ENCODE measurements at places on chromosomes 5 and 9.

DNA sequence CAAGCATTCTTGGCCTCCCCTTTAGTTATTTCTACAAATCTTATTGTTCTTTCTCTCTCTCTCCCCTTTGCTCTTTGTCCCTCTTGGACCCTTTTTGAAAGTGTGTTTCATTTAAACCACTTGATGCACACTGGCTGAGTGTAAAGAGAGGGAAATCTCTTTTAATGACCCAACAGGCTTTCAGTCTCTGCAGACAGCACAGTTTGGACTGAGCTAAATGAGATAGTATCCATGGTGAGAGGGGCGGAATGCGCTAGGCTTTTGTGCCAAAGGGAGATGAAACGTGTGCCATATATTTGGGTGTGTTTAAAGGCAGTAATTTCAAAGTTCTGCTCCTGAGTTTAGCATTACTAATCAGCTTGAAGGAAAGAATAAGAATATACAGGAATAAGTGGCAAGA is 184.9 kb downstream of the PCSK1 start:
- no peak for DNase-seq

- DNase-seq, result no peak
Observed at GRCh38 chr5:36724467-36725332, 118.3 kb downstream of the SLC1A3 start.

DNA sequence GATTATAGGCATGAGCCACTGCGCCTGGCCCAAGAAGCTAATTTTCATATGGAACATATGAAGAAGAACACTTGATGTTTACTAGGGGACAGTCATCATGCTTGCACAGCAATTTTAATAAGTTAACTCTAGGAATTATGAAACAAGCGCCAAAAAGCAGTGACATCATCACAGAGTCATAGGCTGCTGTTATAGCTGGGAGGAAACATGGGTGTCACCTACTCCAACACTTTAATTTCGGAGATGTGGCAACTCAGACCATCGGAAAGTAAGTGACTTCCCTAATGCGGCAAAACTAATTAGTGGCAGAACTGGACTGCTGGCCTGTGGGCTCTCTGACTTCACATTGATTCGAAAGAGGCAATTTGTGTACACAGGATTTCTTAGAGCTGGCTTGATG is 38.1 kb upstream of the EQTN start:
- no peak for DNase-seq

DNA sequence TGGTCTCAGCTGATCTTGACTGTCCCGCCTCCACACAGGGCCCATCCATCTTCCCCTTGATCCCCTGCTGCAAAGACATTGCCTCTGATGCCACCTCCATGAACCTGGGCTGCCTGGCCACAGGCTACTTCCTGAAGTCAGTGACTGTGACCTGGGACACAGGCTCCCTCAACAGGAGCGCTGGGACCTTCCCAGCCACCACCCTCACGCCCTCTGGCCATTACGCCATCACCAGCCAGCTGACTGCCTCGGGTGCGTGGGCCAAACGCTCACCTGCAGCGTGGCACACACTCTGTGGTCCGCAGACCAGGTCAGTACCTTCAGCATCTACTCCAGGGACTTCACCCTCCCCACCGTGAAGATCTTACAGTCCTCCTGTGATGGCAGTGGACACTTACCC is 71.9 kb downstream of the INSL6 start:
- no peak for DNase-seq

GRCh38 chr9:19231904-19232822 is 1.7 kb downstream of the DENND4C start:
- no peak for DNase-seq

- DNase-seq, result no peak
Observed at GRCh38 chr5:156693113-156693512, 157.0 kb upstream of the PPP1R2B start.

DNA sequence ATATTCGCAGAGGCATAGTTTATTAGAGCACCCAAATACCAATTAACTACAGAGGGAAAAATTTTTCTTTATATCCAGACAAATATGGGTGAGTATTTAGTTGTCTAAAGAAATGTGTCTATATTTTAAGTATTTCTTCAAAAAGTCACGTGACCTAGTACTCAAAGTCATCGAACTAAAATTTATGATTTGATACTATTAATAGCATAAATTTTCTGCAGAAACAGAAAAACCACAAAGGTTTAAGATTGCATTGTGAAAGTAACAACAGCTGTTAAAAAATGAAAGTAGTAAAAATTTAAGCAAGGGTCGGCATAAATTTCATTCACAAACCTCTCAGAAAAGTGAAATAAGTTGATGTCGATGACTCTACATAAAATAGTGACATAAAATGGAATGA is 323.9 kb upstream of the RORB start:
- DNase-seq, result no peak

DNA sequence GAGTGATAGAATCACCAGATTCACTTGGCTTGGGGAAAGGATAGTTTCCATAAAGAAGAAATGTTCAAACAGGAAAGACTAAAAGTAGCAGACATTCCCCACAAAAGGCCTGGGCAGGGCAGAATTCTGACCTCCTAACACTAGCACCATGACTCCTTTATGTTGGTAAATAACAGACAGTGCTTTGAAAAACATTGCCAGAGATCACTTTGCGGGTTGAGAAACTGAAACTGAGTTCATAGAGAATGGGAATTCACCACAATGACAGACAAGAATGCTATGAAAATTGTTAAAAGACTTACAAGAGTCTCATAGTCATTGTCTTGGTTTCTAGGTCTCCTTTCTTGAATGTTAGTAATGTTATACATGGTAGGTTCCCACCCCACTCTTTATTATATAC is 172.5 kb upstream of the GLRA1 start:
- no peak for DNase-seq

DNA sequence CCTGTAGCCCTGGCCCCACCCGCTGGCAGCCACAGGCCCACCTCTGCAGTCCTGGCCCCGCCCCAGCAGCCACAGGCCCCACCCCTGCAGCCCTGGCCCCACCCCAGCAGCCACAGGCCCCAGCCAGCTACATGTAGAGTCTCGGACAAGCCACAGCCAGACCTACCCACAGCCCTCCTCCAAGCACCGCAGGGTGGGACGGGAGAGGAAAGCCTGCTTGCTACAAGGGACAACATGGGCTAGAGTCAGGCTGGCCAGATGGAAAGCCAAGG is 49.5 kb upstream of the SARDH start:
- DNase-seq, result peak; percentile 81

GRCh38 chr5:1791176-1791575 is 8.5 kb downstream of the MRPL36 start:
- no peak for DNase-seq

DNA sequence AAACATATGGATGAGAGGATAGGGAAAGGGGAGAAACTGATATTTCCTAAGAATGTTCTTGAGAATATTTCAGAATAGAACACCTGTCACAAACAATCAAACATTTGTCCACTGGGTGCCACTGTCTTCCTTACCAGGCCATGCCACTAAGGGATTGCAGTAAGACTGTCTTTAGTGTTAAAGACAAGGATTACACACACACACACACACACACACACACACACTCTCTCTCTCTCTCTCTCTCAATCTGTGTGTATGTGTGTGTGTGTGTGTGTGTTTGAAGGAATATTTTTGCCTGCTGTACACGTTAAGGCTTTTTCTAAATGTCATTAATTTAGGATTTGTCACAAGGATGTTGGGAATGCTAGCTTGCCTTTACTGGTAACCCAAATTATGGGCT is 54.4 kb downstream of the CCDC192 start:
- DNase-seq, result no peak

- no peak for DNase-seq
Observed at GRCh38 chr9:3993773-3994172, 306.1 kb downstream of the GLIS3 start.

- DNase-seq, result no peak
Observed at GRCh38 chr9:112007575-112008240, 111.1 kb downstream of the UGCG start.

DNA sequence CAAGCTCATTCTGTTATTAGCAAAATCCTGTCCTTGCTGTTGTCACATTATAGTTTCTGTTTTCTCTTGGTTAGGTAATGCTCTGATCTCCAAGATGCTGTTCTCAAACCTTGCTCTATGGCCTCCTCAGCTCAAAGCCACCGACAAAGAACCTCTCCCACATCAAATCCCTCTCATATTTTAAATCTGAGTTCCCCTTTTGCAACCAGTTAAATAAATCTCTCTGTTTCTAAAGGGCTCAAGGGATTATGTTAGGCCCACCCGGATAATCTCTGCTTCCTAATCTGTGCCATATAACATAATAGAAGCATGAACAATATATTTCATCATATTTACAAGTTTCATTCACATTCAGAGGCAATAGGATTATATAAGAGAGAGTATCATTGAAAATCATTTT is 286.0 kb downstream of the CYLC2 start:
- DNase-seq, result no peak

DNA sequence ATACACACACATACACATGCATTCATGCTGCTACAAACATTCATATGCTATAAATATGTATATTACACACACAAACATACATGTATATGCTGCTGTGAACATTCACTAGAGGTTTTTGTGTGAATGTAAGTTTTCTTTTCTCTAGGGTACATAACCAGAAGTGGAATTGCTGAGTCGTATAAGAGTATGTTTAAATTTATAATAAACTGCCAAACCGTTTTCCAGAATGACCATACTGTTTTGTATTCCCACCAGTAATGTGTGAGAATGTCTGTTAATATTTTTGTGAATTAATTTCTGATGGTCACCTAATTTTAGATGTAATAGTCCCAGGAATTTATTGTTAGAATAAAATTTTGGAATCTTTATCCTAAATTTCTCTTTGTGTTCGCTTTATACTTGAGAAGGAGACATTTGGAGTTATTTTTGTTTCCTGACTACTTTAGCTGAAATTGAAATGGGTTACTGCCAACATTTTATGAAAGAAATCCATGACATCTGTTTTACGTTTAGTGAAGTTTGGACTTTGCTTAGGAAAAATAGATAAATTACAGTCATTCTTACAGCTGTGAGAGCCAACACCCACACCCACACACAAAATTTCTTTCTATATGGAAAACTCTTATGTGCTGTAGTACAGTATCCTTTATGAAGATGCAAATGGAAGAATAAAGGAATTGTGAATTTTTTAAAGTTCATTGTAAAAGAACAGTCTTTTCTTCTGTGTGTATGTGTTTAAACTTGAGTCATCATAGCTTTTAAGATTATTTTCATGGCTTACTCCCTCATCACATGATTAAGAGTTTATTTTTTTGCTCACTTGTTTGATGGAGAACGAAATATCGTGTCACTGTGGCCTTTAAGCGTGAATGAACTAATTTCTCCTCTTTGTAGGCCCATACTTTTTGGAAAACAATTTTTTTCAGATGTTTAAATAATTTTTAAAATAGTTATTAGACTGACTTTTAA is 24.3 kb downstream of the CENPP start:
- no peak for DNase-seq

- DNase-seq, result no peak
Observed at GRCh38 chr9:112421771-112422222, 41.9 kb downstream of the HSDL2 start.

DNA sequence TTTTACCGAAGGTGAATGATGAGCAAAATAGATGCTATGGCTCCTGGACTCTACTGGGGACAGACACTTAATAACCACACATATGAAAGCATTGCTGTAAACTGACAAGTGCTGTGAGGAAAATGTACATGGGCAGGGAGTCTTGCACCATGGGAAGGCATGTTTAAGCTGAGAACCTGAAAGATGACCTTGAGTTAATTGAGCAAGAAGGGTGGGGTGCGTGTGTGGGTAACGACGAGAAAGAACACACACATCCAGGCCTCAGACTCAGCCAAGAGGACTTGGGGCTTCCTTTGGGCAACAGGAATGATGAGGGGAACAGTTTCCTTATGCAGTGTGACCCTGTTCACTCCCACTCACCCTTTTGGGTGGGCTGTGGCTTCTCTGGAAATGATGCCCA is 73.1 kb downstream of the HSPA4 start:
- no peak for DNase-seq

- DNase-seq, result no peak
Observed at GRCh38 chr5:156913355-156913718, 49.7 kb downstream of the TIMD4 start.

- DNase-seq, result no peak
Observed at GRCh38 chr9:124267271-124267807, 9.6 kb downstream of the NEK6 start.

DNA sequence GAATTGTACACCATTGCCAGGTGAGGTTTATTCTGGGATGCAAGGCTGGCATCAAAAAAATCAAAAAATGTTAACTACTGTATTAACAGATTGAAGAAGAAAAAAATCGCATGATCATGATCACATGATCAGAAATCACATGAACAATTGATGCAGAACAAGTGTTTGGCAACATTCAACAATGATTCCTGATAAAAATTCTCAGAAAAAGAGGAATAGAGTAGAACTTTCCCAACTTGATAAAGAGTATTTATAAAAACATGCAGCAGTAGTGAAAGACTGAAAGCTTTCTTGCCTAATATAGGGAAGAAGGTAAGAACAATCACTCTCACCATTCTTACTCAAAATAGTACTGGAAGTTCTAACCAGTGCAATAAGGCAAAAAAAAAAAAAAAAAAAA is 16.4 kb downstream of the SLCO4C1 start:
- no peak for DNase-seq

DNA sequence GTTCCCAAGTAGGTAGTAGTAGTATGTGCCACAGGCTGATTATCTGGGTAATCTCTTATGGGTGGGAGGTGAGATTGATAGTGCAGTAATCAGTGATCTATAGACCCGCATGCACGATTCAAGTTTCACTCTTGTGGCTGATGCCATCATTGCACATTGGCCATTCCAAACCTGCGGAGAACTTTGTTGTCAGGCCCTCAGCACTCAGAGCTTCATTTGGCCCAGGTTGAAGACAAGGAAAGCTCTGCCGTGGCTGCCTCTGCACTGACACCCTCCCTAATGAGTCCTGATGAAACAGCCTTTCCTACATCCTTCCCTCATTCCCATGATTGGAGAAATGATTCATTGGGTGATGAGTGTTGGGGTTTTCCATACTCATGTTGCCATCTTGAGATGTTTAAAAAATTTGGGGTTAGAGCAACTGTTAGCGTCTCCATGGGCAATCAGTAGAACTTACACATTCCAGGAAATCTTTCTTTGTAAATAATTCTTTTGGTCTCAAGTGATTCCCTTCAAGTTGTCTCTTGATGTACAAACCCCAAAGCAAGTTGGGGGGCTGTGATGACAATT is 22.9 kb downstream of the PROP1 start:
- no peak for DNase-seq

GRCh38 chr5:30099634-30100033 is 1093.9 kb upstream of the CDH6 start:
- DNase-seq, result no peak

GRCh38 chr9:133167096-133167730 is 3.5 kb upstream of the GBGT1 start:
- no peak for DNase-seq

Data from ecto neural progenitor cell (in vitro differentiated cells).